ENCODE measurements at places on chromosomes 13 and 19.

DNA sequence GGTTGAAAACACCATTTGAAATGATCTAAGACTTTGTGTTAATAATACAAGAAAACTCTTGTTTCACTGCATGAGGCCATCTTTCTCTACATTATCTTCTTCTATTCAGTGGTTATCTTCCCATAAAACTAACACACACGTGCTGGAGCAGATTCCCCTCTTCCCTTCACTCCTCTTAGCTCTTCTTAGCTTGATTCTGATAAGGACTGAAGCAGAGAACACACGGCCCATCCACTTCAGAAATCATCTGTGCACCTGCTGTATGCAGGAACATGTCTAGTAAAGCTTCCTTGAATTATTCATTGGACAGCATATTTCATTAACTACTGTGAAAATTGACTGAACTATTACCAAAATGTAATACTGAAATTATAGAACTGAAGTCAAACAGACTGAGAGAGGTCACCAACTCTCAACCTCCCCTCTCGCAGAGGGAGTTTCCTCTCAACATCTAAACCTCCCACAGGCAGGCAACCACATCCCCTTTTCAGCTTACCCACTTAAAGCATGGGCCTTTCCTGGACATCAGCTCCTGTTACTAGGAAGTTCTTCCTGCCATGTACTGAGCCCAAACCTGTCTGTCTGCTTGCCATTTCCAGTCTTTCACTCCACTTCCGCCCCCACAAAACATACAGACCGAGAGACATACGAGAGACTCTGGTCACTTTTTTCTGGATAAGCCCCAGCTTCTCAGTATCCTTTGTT lies 113.9 kb downstream of the CRYL1 start:
- no peak for DNase-seq

- DNase-seq: no peak
These were observed 77.9 kb downstream of the CACNA1A start for GRCh38 chr19:13428352-13428751.

DNA sequence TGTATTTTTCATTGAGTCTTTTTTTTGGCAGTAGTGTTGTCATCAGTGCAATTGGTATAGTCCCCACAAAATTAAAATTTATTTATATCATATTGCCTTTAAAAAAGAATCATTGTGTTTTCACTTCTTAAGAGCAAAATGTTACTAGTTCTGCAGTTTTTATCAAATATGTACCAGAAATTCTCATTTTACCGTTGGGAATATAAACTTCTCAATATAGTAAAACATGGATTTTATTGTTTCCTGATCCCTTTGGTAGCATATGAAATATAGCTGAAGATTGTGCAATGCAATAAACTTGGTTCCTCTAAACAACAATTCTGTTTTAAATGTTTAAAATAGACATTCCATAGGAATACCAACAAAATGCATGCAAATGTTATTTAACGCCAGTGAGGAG lies 306.5 kb upstream of the PCDH20 start:
- DNase-seq: no peak

- no peak for DNase-seq
These were observed 5.1 kb downstream of the HDGFL2 start for GRCh38 chr19:4477034-4477801.

- DNase-seq: no peak
These were observed 60.8 kb downstream of the F2RL3 start for GRCh38 chr19:16949496-16950023.

- DNase-seq: no peak
These were observed 364 bp downstream of the CKM start for GRCh38 chr19:45322311-45322710.

GRCh38 chr19:38727868-38728660 lies 16.2 kb downstream of the CAPN12 start:
- no peak for DNase-seq

DNA sequence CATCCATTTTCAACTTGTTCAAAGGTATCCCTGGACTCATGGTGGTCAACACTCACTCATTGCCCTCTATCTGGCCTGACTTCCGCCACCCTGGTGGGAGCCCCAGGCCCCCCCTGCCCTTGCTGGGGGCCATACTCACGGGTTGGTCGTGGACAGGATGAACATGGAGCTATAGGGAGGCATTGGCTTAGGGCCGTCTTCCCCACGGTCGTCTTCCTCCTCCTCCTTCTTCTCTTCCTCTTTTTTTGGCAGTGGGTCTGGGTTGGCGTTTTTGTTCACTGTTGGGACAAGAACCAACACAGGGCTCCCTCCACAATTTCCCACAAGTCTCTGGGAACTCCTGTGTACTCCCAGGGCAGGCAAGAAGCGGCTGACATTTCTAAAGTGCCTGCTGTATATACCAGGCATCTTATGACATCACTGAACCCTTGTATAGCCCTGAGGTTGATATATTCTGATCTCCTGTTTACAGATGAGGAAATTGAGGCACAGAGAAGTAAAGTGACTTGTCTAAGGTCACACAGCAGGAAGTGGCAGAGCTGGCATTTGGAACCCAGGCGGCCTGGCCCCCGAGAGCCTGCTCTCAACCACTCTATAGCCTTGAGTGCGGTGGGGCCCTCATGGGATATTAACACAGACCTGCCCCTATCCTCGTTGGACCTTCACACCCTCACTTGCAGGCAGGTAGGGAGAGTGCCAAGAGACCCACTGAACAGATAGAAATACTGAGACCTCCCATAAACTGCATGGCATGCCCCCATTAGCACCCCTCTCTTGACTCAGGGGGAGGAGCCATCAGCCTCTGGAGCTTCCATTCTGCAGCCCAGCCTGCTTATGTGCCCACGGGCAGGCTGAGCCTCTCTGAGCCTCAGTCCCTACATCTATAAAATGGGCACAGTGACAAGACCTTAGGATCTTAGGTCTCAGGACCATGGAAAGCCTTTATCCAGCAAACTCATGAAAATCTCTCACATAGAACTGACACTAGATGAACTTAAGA lies 135.0 kb downstream of the IER2 start:
- no peak for DNase-seq

- DNase-seq: no peak
These were observed 38.8 kb downstream of the CARD8 start for GRCh38 chr19:48216933-48217332.

DNA sequence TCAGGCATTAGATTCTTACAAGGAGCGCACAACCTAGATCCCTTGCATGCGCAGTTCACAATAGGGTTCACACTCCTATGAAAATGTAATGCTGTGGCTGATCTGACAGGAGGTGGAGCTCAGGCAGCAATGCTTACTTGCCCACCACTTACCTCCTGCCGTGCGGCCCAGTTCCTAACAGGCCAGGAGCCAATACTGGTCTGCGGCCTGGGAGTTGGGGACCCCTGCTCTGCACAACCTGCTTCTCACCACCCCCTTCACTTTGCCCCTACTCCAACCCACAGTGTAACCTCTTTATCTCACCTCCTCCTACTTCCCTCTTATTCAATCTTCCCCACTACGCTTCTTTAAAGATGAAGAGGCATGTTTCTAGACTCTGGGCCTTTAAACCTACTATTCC lies 240.2 kb downstream of the RGCC start:
- no peak for DNase-seq

DNA sequence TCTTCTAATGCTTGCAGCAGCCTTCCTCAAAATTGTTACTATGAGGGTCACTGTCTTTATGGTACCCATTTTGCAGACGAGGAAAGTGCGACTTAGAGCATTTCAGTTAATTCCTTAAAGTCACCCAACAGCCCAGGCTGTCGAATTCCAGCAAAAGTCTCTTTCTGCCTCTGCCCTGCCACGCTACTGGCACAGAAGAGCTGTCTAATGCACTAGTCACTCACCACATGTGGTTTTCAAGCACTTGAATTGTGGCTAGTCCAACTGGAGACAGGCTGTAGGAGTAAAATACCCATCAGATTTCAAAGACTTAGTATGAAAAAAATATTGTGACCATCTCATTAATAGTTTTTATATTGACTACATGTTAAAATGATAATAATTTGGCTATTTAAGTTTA lies 1.7 kb downstream of the FPR1 start:
- DNase-seq: no peak

DNA sequence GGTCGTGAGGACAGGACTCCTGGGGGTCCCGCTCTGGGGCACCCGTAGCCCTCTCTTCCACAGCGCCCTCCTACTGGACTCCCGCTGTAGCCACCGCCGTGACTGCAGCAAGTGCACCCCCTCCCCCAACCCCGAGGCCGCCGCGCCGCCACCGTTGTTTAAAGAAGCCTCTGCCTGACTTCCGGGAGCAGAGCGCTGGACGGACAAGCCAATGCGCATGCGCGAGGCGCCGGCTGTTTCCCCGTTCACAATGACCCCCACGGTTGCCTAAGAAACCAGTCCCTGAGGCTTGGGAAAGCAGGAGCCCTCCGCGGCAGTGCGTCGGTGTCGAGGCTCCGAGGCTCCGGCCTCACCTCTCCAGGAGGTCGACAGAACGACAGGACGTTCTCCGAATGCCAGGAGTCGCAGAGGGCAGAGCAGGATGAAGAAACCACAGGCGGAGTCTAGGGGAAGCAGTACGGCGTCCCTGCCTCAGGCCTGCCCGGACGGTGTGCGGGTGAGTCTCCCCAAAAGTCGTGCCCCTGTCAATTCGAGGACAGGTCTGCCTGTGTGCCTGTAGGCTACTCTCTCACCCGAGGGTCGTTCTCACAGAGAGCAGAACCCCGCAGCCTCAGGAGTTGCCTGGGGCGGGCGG lies 70.5 kb upstream of the ZNF420 start:
- DNase-seq: no peak

DNA sequence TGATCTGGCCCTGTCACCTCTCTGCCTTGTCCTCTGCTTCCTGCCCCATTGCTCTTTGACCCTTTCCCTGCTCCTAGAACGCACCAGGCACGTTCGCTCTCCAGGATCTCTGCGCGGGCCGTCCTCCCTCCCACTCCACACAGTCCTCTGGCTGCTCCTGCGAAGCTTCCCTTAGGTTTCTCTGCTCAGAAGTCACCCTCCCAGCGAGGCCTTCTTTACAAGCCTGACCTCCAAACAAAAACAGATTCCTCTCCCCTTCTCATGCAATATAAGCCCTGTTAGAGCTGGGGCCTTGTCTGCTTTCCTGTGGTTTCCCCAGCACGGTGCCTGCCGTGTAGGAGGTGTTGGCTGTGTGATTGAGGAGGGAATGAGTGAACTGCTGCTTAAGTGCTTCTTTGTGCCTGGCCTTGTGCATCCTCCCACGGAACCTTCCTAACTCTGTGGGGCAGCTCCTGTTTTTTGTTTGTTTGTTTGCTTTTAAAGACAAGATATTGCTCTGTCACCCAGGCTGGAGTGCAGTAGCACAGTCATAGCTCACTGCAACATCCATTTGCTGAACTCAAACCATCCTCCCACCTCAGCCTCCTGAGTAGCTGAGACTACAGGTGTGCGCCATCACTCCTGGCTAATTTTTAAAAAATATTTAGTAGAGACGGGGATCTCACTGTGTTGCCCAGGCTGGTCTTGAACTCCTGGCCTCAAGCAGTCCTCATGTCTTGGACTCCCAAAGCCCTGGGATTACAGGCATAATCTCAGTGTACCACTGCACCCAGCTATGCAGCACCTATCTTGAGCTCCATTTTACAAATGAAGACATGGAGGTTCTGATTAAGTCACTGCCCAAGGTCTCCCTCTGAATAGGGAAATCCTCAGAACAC lies 82.0 kb downstream of the SIPA1L3 start:
- no peak for DNase-seq

DNA sequence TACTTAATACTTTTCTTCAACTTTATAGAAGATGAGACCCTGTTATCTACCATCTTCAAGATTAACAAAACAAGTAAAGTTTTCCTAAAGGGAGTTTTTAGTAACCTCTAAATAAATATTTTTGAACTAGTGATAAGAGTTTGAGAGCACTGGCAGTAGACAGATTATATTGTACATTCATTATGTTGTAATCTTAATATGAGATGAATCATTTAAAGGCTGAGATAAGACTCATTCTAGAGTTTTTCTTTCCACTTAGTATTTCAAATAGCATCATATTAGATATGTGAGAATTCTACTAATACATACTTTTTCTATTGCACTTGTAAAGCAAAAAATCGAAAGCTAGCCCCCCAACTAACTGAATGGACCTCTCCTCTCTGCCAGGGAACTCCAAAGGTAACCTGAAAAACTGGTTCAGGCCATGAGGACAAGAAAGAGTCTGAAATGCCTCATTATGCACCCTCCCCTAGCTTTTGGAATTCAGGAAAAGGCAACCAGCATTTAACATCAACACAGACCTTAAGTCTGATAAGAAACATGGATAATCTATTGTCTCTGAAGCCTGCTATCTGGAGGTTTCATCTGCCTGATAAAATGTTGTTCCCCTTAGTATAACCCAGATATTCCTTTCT lies 875.4 kb upstream of the SLC10A2 start:
- no peak for DNase-seq

DNA sequence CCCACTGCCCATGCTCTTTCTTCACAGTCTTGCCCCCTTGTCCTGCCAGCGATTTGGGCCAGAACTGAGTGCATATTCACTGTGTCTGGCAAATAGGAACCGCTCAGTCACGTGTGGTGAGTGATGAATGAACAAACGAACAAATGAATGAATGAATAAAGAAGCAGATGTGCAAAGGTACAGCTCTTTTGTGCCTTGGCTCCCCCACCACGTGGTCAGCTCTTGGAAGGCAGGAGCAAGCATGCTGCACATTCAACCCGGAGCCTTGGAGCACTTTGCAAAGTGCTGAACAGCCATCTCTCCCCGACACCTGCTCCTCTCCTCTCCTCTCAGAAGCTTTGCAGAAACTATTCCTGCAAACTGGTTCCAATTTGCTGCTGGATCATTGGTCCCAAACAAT lies 52.4 kb downstream of the LATS2 start:
- no peak for DNase-seq

DNA sequence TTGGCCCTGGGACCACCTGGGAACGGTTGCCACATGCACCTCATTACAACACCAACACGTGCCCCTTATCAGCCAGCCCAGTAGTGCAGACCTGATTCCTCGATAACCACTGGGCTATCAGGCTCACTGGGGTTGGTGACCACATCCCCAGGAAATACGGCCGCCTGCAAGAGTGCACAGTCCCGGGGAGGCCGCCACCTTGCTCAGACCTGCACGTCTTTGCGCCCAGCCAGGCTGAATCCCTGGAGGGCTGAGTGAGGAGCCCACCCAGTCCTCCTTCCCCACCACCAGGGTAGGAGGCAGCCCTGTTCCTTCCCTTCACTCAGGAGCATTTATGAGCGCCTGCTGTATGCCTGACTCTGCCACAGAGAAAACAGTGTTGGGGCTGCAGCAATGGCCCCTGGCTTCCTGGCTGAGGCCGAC lies 67.8 kb downstream of the CEBPG start:
- DNase-seq: no peak

GRCh38 chr13:76499891-76500290 lies 386.3 kb downstream of the KCTD12 start:
- no peak for DNase-seq

GRCh38 chr13:73800011-73800410 lies 334.2 kb downstream of the KLF12 start:
- DNase-seq: no peak
